Upper lobe of left lung (tissue), 6 donors: ENCODE measurements at places on chromosomes 3 and 15.

GRCh38 chr3:23805210-23805632, 534 bp upstream of the UBE2E1 start:
- DNase-seq, result no peak

- DNase-seq, result no peak
Observed at GRCh38 chr3:13375464-13375863, 44.7 kb downstream of the NUP210 start.

DNA sequence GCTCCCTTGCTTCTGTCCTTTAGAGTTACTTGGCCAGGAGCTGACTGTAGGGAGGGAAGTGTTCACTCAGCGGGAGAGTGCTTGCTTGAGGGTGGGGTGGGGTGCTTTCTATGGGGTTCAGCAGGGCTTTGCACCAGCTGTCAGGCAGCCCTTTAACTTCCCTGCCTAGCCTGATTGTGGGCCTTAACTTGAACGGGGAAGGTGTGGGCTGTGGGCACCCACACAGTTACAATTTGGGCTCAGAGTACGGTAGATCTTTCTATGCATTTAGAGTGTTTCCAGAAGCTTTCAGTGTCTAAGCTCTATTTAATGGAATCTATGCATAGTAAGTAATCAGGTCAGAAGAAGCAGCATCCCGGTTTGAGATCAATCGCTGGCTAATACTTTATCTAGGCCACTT, 48.2 kb upstream of the SKOR1 start:
- DNase-seq, result no peak

GRCh38 chr3:47824541-47825473, 21.9 kb downstream of the DHX30 start:
- DNase-seq, result peak; percentile 96

DNA sequence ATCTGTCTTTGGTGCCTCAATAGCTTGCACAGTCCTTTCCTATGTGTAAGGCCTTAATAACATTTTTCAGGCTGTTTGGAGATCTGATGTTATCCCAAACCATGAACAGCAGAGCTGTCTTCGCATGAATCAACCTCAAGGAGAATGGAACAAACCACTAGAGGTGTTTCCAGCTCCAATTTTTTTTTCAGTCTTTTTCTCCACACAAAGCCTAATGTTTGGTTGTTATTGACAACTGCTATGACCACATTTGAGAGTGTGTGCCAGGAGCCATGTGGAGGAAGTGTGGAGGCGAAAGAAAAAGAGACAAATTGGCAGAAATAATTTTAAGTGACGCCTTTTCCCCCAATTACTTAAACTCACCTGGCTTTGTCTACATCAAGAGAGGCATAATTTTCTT, 38.7 kb downstream of the RTP4 start:
- no peak for DNase-seq

DNA sequence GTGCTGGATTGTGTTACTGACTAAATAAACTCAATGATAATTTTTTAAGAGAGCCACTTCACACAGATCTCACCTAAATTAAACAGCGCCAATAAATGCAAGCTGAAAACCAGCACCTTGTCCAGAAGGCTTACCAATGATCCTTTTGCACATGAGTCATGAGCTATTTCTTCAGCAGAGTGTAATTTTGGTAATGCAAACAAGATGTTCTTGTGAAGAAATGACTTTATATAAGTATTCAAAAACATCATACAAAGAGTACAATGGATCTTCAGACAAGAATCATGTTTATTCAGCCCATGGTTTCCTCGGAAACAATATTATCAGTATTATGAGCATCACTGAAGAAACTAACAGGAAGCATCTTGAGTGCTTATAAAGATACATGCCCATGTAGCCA, 263.8 kb upstream of the UBE2E2 start:
- no peak for DNase-seq

- no peak for DNase-seq
Observed at GRCh38 chr3:159237226-159237625, 435.4 kb downstream of the MFSD1 start.

DNA sequence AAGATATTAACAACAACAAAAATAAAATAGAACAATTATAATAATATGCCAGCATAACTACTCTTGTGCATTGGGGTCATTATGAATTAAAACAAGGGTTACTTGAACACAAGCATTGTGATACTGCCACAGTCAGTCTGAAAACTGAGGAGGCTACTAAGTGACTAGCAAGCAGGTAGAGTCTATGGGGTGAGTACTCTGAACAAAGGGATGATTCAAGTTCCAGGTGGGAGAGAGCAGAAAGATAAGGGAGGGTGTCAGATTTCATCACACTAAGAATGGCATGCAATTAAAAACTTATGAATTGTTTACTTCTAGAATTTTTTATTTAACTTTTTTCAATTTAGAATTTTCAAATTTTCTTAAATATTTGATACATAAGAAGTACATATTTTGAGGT, 754.4 kb upstream of the GOLIM4 start:
- no peak for DNase-seq

DNA sequence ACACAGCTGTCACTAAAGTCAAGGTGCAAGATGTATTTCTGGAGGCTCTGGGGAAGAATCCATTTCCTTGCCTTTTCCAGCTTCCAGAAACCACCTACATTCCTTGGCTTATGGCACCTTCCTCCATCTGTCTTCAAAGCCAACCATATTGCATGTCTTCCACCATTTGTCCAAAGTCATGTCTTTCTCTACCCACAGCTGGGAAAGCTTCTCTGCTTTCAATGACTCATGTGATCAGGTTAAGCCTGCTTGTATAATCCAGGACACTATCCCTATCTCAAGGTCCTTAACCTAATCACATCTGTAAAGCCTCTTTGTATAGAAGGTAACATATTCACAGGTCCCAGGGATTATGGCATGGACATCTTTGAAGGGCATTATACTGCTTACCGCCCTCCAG, 14.2 kb downstream of the ARHGAP31 start:
- DNase-seq, result no peak

- no peak for DNase-seq
Observed at GRCh38 chr3:45275006-45275704, 49.1 kb upstream of the TMEM158 start.

DNA sequence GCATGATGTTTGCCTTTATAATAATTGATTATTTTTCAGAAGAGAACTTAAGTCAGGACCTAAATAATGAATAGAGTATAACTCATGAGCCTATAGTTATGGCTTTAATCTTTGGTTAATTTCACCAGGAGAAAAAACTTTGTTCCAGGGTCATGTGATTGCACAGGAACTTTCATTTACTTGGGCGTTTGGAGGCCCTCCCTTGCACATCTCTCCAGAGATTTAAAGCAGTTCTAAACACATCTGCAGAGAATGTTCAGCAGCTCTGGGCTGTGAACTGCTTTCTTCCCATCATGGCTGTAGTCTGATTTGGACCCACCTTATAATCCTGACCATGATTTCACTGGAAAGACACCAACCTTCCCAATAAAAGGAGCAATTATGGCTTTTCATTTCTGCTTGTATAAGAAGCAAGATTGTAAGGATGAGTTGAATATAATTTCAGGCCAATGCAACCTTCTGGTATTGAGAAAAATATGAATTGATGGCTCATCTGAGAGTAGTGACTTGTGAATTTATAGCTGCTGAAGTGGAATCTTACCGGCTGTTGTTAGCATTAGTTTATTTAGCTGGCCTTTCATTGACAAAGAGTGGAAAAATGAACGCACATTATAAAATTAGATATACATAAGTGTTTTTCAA, 80.9 kb upstream of the PRTG start:
- no peak for DNase-seq

DNA sequence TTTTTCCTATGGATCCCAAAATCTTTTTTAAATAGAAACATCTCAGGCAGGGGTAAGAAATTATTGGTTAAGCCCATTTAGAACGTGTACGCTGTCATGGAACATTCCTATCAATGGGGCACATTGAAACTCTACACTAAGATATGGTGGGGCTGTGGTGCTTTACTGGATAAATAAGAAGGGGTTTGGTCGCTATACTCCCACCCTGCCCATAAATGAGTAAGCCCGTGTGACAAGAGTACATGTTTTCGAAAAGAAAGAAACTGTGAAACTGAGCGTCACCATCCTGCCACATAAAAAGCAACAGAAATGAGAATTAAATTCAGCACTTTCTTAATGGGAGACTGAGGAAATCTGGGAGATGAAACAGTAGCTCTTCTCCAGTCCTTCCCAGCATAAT, 929.7 kb upstream of the CFAP20DC start:
- no peak for DNase-seq

DNA sequence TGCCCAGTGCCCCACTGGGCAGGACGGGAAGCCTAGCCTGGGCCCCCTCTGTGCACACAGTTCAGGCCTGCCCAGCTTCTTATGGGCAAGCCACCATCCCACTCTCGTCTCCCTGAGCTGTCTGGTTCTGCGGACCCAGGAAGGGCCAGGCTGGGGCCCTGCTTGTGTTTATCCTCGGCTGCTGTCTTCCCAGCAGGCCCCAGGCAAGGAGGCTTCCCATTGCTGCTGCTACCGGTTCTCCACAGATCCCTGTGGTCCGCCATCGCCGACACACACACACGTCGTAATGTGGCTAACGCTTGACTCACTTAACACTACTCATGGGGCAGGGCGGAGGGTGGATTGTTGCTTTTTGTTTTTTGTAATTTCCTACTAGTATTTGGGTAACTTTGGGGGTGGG, 52.4 kb upstream of the SLC6A1 start:
- no peak for DNase-seq

DNA sequence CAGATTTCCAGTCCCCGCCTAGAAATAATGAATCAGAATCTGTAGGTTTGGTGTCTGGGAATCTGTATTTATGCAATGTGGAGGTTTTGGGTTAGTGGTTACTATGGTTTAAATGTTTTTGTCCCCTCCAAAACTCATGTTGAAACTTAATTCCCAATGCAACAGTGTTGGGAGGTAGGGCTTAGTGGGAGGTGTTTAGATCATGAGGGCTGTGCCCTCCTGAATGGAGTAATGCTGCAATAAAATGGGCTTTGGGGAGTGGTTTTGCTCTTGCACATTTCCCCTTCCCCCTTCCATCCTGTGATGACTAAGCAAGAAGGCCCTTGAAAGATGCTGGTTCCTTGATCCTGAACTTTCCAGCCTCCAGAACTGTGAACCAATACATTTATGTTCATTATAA, 9.2 kb upstream of the RFC4 start:
- DNase-seq, result no peak

- DNase-seq, result no peak
Observed at GRCh38 chr3:41169023-41169422, 30.3 kb upstream of the CTNNB1 start.

DNA sequence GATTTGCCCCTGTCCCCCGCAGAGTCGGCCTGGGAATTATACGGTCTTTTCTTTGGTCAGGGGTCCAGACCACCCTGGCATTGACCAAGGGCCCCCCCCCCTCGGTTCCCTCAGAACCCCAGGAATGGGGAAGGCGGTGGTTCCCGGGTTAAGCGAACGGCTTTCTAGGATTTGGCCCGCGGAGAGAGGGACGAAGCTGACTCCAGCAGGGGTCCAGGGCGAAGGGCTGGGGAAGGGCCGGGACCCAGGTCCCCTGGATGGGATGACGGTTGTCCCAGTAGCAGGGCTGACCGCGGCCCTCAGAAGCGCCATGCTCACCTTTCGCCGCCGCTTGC, 274 bp downstream of the RRP9 start:
- no peak for DNase-seq

DNA sequence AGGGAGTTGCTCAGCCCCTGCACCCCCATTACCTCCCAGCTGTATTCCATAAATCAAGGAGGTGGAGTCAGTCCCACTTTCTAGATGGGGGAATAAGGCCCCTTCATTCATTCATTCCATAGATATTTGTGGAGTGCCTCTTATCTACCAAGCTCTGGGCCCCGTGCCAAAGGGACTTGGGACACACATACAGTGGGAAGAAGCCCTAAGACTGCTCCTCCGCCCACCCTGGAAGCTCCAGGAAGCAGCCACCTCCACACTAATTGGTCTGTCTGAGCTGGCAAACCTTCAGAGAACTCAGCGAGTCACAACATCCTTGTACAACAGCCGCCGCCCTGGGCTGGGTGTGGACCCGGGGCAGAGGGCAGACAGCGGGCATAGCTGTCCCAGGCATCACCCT, 6.4 kb downstream of the STRA6 start:
- DNase-seq, result peak; percentile 51

GRCh38 chr3:41338276-41338675, 139.0 kb downstream of the CTNNB1 start:
- DNase-seq, result no peak

- no peak for DNase-seq
Observed at GRCh38 chr15:48823237-48823636, 12.4 kb upstream of the CEP152 start.

GRCh38 chr3:194577986-194578905, 55.0 kb downstream of the TMEM44 start:
- no peak for DNase-seq

GRCh38 chr3:156151824-156152428, 31.5 kb downstream of the KCNAB1 start:
- no peak for DNase-seq

DNA sequence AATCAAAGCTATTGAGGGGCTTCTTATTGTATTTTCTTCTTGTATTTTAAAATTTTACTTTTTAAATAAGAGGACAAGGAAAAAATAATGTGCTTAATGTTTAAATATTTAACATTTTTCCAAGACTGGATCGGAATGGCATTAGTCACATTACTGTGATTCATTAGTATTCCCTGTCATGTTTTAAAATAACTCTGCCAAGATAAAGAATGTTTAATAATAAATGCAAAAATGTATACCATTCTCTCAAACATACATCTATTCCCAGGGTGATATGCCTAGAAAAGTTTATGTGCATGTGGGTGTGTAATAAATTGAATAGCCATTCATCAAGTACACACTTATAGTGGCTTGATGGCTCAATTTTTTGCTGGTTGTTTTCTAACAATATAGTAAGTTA, 936.1 kb downstream of the PLOD2 start:
- no peak for DNase-seq

- no peak for DNase-seq
Observed at GRCh38 chr3:124032311-124032880, 40.5 kb upstream of the ROPN1 start.

DNA sequence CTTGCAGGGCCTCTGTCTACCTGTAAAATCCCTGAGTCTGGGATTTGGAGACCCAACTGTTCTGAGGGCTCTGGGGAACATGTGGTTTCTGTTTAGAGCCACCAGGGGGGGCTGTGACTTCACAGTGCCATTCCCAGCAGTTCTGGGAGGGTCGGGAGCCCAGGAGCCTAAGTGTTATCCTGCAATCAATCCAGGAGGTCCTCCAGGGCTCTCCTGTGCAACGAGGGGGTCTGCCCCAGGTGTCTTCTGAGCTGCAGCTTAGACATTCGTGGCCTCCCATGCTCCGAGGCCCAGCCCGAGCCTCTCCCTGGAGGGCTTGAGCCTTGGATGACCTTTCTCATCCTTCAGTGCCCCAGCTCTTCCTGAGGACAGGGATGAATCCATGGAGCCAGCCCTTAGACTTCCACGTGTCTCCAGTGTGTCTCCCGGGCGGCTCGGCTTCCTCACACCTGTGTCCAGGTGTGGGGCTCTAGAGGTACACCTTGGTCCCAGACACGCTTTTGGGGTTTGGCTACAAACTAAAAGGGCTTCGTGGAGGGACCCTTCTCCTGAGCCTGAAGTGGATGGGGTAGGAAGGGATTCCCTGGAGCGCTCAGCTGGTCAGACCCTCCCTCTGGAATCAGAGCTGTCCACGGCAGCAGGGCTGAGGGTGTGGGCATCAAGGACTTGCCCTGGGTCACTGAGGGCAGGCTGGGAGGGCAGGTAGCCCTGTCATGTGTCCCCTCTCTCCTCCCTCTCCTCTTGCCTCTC, 20.3 kb upstream of the ABTB1 start:
- DNase-seq, result no peak

- DNase-seq, result no peak
Observed at GRCh38 chr3:51930439-51930838, 11.3 kb downstream of the RRP9 start.

GRCh38 chr3:134527037-134527436, 41.2 kb downstream of the CEP63 start:
- DNase-seq, result no peak
